ENCODE measurements at places on chromosomes 3 and 15.

GRCh38 chr3:55724407-55724784 lies 237.3 kb upstream of the WNT5A start:
- ATAC-seq, result no peak

GRCh38 chr3:114816052-114816451 lies 331.0 kb downstream of the ZBTB20 start:
- no peak for ATAC-seq

DNA sequence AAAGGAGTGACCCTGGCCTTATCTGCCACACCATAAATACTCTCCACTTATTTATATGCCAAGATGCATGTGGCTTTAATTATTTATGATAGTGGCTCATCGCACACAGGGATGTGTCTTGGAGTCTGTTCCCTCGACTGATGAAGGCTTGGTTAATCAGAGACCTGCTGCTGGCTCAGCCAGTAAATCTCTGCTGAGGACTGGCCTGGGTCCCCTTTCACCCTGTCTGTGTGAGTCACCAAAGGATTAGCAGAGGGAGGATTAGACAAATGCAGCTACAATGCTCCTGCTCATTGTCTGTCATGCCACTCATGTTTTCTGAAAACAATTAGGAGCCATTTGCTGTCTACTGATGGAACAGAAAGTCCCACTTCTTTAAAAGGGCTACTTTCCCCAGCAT lies 226.8 kb downstream of the NTRK3 start:
- ATAC-seq, result no peak

DNA sequence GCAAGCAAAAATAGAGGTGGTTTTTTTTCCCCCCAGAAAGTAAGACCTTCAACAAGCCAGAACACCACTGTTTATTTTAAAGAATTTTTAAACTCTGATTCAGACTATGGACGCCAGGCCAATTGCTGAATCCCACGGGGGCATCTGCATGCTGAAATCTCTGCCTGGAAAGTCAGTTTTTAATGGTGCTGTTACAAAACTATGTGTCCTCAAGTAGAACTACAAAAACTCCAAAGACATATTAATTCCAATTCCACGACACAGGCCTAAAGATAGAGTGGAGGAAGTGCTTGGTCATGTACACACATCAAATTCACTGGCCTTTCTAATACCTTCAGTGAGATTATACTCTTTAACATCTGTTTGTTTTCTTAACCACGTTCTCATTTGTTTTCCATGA lies 490.5 kb upstream of the NR2F2 start:
- no peak for ATAC-seq
